ENCODE measurements at places on chromosomes 7 and 10.

DNA sequence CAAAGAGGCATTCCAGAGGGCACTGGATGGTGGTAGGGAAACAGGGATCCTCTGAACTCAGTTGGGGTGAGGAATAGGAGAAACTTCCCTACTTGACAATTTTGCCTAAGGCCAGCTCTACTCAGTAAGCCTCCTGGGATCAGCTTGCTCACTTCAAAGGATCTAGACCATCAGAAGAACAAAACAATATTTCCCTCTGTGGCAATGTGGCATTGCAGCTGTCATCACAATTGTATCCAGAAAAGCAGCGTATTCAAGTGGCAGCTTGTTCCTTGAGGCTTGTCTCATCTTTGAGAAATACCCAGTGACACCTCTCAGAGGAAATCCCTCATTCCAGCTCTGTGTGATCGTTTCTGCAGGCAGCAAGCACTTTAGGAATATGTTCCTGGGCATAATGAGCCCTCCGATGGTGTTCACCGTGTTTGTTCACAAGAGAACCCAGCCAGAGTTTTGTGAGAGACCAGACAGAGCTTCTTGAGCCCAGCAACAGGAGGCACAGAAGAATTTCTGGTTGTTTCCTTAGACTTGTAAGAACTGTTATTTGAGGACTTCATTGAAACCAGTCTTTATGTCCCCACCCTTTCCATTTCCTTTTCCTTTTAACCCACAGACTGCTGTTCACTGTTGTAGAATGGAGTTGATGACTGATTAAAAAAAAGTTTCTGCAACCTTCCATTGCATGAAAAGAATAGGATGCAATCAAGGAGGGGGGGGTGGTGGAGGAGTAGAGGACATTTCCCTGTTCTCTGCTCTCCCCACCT, 747.3 kb downstream of the LRMDA start:
- DNase-seq: no peak

GRCh38 chr10:43230909-43231522, 35.8 kb downstream of the RASGEF1A start:
- DNase-seq: no peak

GRCh38 chr7:132607656-132608055, 31.4 kb upstream of the PLXNA4 start:
- no peak for DNase-seq

DNA sequence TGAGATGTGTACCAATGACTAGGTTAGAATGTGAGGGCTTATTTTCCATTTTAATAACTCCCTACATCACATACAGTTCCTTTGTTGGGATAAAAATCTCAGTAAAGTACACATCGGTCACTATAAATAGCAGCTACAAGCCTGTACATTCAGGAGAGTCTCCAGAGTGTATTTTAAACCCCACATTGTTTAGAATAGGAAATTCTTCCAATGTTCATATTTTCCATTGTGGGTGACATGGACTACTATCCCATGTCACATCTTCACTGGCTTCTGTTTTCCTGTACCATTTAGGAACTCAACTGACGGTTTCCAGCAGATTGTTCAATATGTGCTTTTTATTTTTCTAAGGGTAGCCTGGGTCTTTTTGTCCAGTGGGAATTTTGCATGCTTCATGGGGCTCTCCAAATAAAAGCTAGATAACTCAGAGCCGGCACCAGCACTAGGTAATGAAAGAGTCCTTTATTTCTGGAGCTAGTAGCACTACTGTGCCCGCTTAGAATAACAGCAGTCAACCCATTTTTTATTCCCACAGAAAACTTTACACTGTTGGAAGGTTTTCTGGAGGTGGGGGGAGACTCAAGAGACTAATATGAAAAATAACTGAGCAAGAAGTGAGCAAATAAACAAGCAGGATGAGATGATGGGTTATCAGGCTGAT, 100.5 kb downstream of the CALD1 start:
- no peak for DNase-seq

GRCh38 chr10:118102121-118102520, 55.4 kb upstream of the RAB11FIP2 start:
- DNase-seq: no peak

- DNase-seq: no peak
Measured at GRCh38 chr10:8036506-8037198, 17.8 kb upstream of the GATA3 start.

DNA sequence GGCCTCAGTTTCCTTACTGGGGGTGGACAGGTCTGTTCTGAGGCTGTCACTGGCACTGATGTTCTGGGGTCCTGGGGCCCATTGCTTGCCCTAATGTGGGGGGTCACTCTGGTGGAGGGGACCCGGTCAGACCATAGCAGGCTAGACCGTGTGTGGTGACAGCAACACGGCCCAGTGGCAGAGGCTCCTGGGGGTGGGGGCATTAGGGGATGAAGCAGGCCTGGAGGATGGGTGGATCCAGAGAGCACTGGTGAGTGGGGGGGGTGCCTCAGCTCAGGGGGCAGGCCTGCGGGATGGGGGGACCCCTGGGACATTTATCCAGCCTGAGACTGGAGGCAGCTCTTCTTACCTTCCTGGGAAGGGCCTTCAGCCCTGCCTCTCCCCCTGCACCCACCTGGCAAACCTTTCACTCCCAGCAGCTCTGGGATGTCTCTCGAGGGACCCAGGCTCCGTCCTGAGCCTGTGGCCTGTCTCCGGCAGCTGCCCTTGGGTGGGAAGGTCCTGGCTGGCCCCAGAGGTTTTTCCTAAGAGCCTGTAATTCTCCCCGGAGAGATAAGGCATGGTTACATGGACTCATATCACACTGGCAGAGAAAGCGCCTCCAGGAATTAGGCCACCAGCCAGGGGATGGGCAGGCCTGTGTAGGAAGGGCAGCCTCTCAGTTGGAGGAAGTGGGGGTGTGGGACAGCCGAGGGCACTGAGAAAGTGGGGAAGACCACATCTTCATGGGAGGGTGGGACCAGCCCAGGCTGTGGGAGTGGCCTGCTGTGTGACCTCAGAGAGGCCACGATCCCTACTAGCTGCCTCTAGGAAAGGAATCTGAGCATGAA, 147.7 kb downstream of the UBE2H start:
- DNase-seq: no peak

DNA sequence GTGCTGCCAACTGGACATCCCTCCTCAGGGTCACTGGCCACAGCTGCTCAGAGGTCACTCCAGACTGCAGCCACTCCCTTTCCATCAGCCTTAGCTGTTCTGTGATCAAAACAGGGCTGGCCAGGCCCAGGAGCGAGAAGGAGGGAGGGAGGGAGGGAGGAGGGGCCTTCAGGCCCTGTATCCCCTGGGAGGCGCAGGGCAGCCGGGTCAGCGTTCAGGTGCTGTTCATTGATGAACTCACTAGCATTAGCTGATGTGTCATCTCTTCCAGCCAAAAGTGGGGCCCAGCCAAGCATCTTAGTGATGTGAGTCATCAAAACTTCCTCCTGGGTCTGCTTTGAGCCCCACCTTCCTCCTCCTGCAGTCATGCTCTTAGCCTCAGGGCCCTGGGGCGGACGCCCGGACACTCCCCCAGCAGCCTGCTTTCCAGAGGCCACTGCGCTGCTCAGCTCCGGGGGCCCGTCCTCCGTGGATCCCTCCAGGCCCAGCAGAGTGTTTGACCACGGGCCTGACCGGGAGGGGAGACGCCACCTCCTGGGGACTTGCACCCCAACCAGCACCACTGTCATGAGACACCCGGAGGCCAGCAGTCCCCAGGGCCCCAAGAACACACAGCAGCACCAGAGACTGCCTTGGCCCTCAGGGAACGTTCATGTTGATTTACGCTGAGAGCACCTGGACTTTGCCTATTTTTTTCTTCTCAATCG, 149.2 kb downstream of the PRKAG2 start:
- DNase-seq: no peak

- DNase-seq: no peak
Measured at GRCh38 chr10:71893920-71894319, 42.9 kb upstream of the PSAP start.

- no peak for DNase-seq
Measured at GRCh38 chr7:50688226-50688590, 94.5 kb downstream of the GRB10 start.

GRCh38 chr10:21273400-21273968, 252.0 kb downstream of the SKIDA1 start:
- DNase-seq: no peak

DNA sequence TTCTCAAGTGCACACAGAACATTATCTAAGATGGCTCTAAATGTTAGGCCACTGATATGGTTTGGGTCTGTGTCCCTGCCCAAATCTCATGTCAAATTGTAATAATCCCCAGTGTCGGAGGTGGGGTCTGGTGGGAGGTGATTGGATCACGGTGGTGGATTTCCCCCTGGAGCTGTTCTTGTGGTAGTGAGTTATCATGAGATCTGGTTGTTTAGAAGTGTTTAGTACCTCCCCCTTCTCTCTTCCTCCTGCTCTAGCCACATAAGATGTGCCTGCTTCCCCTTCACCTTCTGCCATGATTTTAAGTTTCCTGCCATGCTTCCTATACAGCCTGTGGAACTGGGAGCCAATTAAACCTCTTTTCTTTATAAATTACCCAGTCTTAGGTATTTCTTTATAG, 11.2 kb upstream of the GSTK1 start:
- no peak for DNase-seq

DNA sequence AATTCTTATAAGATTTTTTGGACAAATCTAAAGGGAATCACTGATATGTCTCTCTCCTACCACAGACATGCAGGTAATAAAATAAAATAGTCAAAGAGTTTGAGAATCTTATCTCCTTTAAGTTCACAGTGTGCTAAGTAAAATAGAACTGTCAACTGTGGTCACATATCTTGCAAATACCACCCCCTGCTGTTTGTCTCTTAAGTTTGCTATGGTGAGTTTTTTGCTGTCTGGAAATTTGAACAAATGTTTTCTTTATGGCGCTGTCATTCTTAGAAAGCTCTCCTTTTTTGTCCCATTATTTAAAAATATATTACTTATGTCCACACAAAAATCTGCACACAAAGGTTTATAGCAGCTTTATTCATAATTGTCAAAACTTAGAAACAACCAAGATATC, 19.6 kb downstream of the GIMAP5 start:
- DNase-seq: no peak

DNA sequence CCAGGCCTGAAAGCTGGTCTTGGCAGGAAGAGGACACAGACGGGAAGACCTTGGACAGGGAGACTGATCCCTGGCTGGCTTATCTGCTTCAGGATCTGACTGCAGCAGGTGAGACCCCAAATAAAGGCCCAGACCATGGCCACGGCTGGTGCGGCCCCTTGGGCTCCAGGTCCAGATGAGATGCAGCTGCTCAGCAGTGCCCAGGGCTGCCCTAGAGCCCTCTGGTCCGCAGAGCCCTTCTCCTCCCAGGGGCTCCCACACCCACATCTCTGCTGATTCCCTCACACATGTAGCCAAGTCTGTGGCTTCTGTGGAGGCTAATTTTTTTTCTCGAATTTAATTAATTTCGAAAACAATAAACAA, 46.3 kb downstream of the VIPR2 start:
- no peak for DNase-seq

DNA sequence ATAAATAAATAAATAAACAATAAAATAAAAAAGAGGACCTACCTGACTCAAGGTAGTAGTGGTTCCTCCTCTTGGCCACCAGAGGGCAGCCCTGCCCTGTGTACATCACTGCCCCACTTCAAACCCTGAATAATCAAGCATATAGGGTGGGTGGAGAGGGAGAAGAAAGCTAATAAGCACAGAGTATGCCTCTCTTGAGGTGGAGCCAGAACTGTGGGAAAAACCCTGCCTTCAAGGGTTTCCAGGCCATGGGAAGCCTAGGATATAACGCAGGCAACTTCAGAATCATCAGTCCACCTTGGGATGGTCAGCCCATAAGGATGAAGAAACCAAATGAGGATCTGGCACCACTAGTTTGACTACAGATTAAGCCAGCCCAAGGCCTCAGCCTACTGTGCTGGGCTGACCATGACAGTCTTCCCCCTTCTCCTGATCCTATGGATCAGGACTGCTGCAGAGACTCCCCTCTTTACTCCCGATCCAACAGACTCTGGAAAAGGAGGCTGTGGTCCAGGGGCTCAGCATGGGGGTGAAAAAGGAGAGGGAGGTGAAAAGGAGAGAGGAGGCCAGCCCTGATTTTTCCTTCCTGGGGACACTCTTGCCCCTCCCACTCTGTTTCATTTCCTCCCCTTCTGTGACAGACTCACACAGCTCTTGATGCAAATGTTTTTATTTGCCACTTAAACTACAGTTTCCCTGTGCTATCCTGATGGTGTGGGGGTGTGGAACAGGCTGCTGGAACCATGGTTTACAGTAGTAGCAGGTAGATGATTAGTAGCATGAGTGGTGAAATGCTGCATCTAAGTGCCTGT, 10.1 kb downstream of the AVPI1 start:
- no peak for DNase-seq

DNA sequence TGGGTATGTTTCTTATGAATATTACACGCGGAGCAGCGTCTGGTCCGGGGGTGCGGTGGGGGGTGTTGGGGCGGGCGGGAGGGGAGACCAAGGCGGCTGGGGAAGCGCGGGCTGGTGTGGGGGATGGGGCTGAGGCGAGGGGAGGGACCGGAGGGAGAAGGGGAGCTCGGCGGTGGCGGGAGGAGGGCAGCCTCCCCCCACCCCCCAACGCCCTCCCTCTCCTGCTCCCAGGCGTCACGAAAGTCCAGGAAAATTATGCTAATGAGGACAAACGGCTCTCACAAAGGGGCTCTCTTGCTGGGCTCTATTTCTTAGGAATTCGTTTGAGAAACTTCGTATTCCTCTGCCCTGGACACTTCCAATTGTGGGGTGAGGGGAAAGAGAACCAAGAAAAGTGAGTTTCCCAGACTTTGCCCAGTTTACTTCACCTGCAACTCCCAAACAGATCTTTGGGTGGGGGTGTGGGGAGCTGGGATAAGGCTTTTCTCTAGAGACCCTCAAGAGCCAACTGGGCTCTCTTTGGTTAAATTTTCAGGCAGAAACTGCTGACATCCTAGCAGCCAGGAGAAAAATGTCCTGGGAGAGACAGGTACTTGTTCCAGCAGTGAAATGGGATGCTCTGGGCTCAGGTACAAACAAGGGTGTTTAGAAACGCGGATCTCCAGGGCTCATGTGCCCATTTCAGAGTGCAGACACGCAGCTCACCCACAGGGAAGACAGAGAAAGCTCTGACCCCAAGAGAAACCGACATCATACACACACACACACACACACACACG, 11.7 kb upstream of the HOXA2 start:
- no peak for DNase-seq

GRCh38 chr7:42142089-42142488, 94.9 kb downstream of the GLI3 start:
- DNase-seq: no peak

DNA sequence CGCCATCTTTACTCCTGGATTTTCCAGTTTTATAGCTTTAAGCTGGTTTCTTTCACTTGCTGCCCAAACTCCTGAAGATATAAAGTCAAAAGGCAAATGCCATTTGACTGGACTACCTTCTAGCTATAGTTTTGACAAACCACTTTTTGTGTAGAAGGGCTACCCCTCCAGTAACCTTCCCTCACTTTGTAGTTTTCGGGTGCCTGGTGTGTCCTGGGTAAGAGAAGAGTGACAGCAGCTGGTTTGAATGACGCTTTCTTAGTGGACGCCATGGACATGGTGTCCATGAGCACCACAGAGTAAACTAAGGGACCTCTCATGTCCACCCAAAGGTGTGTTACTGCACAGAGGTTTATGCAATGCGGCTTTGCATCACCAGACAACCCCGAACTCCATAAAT, 21.2 kb upstream of the PITRM1 start:
- no peak for DNase-seq

GRCh38 chr10:7525314-7526016, 114.6 kb upstream of the SFMBT2 start:
- peak; percentile 10 for DNase-seq

- no peak for DNase-seq
Measured at GRCh38 chr10:2619916-2620315, 447.4 kb upstream of the PFKP start.

GRCh38 chr10:93565446-93565845, 1.0 kb upstream of the FFAR4 start:
- no peak for DNase-seq

Measured in NCI-H1417 treated with DMSO at 0.1 percent for 48 hours (cell line).